Stimulated activated CD8-positive, alpha-beta memory T cell treated with anti-CD3 and anti-CD28 coated beads, Interleukin-2, amount 100 ng/mL, for 1 hour (primary cell): ENCODE measurements at places on chromosomes 16 and 17.

GRCh38 chr16:48330841-48331192, 54.4 kb downstream of the SIAH1 start:
- DNase-seq, result no peak

GRCh38 chr17:82734987-82735866, at the start of gene FN3K:
Gene FN3K, plus strand, starts transcription at chr17:82735615. Its CDS starts 22 bp downstream, at chr17:82735637.
- no peak for DNase-seq

DNA sequence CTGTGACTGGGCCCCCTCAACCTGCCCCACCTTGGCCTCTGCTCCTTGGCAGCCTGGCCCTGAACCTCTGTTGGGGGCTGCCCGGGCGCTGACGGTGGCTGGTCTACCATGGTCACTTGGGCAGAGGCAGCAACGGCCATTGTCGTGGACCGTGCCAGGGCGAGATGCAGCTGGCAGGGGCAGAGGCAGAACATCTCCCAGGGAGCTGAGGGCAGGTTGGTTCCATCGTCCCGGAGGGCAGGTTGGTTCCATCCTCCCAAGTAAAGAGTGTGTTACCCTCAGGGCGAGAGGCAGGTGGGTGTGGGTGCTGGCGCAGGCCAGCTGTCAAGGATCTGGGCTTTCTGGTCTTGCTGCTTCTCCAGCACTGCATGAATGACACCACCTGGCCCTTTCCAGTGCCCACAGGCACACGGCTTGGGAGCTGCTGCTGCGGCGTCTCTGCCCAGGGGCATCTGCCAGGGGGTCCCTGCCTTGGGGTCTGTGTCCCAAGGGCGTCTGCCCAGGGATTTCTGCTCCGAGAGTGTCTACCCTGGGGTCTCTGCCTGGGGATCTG, 12.0 kb downstream of the ACSF3 start:
- DNase-seq, result no peak

DNA sequence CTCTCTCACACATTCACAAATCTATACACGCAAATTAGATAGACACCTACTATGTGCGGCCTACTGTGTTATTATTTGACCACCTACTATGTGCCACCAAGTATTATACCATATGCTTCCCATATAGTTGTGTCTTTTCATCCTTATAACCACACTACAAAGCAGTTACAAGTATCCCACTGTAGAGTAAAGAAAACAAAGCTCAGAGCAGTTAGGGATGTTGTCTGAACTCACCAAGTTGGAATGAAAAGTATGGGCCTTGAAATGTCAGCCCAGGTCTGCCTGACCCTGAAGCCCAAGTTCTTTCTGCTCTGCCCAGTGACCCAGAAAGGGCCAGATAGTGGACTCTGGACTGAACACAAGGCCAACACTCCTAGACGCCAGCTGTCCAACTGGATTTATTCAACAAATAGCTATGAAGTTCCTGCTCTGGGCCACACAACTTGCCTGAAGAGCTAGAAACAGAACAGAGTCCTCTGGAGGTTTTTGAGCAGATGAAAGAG, 8.5 kb downstream of the KRT37 start:
- DNase-seq, result no peak

DNA sequence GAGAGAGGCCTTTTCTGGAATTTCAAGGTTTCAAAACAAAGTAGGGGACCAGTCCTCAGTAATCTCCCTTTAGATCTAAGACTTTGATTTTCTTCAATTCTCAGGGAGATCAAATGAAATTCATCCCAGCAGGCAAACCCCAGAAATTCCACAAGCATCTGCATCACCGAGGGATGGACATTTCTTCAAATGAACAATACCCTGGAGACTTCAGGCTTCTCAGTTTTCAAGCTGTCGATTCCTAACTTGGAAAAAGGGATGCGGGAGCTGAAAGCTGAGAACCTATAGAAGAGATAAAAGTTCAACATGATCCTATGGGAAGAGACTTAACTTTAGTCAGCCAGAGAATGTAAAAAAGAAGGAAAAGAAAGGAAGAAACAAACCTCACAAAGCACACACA, 296.9 kb upstream of the CDH5 start:
- no peak for DNase-seq

GRCh38 chr17:74603746-74604145, 11.7 kb upstream of the CD300LD start:
- no peak for DNase-seq

GRCh38 chr17:78925234-78925633, at the start of gene TIMP2:
Gene TIMP2, minus strand, starts transcription at chr17:78925387. Its CDS starts 299 bp downstream, at chr17:78925088.
- DNase-seq, result peak; percentile 44

- DNase-seq, result no peak
Observed at GRCh38 chr17:42772945-42773289, 332 bp upstream of the VPS25 start.

DNA sequence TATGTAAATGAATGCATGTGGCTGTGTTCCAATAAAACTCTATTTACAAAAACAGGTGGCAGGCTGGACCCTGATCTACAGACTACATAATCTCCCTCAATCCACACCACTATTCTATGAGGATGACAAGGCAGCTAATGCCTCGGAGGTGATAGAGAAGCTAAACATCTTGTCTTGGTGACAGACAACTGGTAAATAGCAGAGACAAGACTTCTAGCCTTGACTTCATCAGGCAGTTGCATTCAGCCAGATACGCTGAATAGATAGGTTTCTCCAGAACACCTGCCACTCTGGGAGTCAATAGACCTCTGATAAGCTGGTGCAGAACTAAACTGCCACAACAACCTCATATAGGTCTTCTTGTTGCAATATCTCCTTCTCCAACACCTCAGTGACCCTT, 3.3 kb downstream of the ATPAF2 start:
- DNase-seq, result no peak

- no peak for DNase-seq
Observed at GRCh38 chr17:59696682-59697277, 10.4 kb downstream of the PTRH2 start.

GRCh38 chr16:56041556-56042140, 149.6 kb upstream of the GNAO1 start:
- DNase-seq, result no peak

DNA sequence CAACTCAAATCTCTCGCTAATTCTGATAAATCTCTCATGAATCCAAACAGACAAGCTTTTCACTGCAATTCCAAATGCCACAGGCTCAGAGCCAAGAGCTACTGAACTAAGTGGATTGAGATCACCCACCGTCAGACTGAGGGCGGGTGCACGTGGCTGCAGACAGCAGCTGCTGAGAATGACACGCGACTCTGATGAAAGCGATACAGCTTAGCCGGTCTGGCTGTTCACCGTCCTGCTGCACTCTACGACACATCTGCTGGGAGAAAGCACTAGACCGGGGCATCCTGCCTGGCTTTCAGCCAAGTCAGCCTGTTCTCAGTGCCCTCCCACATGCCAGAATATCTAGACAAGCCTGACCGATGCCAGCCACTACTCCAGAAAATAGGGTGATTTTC, 42.6 kb downstream of the KLHDC4 start:
- no peak for DNase-seq

- DNase-seq, result no peak
Observed at GRCh38 chr17:17696085-17696484, 14.8 kb downstream of the RAI1 start.

- DNase-seq, result no peak
Observed at GRCh38 chr17:40557531-40558299, 7.6 kb downstream of the CCR7 start.

DNA sequence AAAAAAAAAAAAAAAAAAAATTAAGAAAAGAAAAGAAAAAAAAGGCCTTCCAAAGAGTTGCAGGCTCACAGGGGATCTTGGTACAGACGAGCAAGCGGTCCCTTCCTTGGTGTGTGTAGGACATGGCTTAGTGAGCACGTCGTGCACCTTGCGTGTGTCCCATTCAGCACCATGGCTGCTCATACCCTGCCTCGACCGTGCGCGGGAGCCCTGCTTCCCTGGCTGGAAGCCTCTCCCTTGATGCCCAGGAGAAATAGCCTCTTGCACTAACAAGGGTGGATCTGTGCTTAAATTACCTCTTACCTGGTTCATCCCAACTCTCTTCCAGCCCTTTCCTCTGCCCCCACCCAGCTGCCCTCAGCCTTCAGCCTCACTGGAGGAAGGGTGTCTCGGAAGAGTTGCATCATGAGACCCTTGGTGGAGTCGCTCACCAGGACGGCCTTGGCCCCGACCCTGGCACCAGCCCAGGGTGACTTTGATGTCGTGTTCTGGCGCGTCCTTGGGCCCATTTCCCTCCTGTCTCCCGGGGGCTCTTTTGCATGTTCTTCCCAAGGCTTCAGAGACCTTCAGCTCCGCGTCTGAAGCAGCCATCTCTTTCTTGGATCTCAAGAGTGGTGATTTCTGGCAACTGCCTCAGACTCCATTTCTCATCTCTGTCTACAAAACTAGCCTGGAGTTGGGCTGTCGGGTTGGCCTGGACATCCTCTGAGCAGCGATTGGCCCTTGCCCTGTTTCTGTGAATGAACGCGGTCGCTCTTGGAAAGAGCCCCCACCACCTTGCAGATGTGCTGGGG, 127.2 kb downstream of the CMIP start:
- DNase-seq, result no peak

DNA sequence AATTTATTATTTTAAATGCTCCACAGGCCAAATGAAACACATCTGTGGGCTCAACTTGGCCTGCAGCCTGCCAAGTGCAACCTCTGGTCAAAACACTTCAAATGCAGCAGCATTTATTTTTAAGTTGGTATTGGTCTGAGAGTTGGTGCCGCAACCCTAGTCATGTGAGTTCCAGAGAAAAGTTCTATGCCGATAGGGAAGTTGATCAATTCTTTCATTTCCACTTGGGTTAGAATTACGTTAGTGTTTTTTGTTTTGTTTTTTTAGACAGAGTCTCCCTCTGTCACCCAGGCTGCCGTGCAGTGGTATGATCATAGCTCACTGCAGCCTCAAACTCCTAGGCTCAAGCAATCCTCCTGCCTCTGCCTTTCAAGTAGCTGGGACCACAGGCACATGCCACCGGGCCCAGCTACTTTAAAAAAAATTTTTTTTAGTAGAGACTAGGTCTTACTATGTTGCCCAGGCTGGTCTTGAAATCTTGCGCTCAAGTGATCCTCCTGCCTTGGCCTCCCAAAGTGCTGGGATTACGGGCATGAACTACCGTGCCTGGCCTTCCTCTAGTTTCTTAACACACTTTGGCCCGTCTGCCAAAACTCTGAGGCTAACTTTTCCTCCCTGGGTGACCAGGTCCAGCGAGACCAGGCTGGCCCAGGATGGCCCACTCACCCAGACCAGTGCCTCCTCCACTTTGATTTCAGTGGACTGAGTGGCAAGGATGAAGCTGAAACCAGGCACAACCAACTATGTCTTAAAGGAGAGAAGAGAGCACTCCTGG, 221.1 kb downstream of the MRTFB start:
- no peak for DNase-seq

DNA sequence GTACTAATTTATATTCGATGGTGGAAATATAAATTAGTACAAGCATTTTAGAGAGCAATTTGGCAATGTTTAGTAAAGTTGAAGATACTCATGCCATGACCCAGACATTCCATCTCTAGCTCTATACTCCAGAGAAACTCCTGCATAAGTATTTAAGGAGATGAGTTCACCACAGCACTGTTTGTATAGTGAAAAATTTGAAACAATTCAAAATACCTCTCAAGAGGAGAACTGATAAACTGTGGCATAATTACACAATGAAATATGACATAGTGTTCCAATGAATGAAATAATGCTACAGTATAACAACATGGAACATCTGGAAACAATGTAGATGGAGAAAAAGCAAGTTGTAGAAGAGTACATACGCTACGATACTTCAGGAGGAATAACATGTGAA, 48.6 kb upstream of the IRX3 start:
- DNase-seq, result no peak

- no peak for DNase-seq
Observed at GRCh38 chr17:27247071-27247957, 46.6 kb upstream of the WSB1 start.

GRCh38 chr17:30396129-30396528, 17.4 kb downstream of the CPD start:
- no peak for DNase-seq

- DNase-seq, result no peak
Observed at GRCh38 chr17:48490451-48490892, 40.3 kb downstream of the HOXB1 start.

- DNase-seq, result peak; percentile 91
Observed at GRCh38 chr17:44899074-44899782, at the start of gene EFTUD2. Gene EFTUD2, minus strand, starts transcription at chr17:44899445. Its CDS starts 4,924 bp downstream, at chr17:44894521.

DNA sequence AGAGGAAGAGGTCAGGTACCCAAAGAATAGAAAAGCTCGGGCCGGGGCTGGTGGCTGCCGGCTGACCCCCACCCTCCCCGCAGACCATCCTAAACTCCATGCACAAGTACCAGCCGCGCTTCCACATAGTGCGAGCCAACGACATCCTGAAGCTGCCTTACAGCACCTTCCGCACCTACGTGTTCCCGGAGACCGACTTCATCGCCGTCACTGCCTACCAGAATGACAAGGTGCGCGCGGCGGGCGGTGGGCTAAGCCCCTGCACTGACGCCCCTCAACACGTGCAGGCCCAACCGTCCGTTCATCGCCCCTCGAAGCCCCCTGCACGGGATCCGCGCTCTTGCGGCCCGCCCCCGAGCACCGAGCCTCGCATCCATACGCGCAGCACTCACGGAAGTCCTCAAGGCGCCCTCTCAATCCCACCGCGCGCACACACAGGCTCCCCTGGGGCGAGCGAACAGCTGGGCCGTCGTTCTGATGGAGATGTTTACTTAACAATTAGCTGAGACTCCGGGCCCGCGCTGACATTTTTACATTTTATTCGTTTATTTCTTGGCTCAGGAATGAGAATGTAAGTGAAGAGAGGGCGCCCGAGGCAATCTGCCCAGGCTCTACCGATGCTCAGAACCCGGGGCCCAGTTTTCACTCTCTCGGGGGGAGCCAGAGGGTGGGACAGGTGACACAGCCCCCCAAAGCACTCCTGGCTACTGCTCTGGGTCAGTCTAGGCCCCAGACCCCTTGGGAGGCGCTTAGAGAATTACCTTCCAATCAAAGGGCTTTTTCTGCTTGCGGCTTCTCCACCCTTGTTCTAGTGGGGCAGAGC, 3.5 kb downstream of the TBX2 start:
- no peak for DNase-seq

DNA sequence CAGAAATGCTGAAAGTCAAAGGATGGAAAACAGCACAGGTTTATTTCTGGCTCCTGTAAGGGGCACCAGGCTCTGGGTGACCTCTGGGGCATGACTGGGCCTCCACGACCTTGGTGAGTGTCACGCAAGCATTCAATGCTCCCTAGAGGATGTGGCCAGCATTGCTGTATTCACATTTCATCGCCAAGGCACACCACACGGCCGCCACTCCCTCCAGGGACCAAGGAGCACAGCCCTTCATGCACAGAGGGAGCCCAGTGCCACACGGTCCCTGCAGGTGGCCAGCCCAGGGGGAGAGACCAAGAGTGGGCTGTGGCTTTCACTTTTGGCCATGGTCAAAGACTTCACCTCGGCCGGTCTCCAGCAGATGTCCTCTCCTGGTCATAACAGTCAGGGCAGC, 137.4 kb upstream of the TNRC6C start:
- DNase-seq, result no peak
